ENCODE measurements at places on chromosomes 3 and 15.

- no peak for DNase-seq
Observed at GRCh38 chr3:51966016-51966415, 1.2 kb downstream of the PCBP4 start.

DNA sequence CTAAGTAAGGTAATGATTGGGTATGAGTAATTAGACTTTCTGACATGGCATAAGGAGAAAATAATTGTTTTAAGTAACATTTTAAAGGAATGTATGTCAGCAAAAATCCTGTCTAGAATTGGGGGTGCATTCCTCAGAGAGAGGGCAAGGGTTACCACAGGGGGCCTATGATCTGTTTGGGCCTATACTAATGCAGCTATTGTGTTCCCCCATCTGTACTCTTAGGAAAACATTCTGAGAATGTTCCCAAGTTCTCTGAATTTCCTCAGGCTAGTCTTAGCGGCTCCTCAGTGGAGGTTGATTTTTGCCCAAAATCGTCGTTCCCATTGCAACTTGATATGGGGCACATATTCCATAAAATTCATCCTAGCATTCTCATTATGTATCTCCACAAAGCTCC is 1216.4 kb upstream of the GBE1 start:
- DNase-seq, result no peak

DNA sequence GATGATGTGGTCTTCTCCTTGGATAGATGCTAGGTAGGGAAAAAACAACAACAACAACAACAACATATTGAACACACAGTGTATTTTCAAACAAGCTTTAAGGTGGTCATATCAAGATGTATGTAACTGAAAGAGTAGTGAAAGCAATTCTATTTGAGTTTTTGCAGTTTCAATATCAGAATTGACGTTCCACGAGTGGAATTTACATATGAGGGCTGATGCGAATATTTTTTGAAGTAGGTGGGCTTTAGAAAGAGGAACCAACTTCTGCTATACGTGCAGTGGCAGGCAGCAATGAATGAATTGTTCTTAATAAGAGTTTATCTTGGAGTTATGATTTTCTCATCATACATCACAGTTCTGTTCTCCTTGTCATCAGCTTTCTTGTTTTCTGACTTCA is 151.9 kb upstream of the CNTN3 start:
- DNase-seq, result no peak

- no peak for DNase-seq
Observed at GRCh38 chr15:56795502-56795901, 62.2 kb upstream of the ZNF280D start.

DNA sequence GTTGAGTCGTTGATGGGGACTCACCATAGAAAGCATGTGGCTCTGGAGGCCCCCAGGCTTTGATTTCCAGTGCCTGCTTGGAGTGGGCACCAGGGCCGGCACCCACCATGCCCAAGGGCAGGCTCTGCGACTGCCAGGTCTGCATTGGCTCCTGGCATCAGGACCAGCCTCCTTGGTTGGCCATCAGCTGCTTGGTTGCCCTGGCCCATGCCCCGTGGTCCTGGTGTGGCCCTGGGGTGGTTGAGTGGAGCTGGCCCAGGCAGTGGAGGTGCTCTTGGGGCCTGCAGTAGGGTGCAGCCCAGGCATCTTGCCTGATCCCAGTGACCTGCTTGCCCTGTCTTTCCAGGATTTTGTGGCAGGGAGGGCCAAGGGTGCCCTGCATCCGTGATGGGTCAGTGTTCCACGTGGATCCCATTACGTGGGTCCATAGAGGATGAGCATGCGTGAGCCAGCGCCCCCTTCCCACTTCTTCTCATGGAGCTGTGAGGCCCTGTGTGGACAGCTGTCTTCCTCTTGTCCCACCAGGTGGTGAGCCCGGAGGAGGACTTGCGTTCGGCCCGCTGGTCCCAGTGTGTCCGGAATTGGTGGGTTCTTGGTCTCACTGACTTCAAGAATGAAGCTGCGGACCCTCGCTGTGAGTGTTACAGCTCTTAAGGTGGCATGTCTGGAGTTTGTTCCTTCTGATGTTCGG is 187.0 kb downstream of the UBE3A start:
- DNase-seq, result no peak

GRCh38 chr3:55721716-55722484 is 234.8 kb upstream of the WNT5A start:
- DNase-seq, result no peak

- DNase-seq, result no peak
Observed at GRCh38 chr15:73685981-73686380, 1.8 kb downstream of the CD276 start.

DNA sequence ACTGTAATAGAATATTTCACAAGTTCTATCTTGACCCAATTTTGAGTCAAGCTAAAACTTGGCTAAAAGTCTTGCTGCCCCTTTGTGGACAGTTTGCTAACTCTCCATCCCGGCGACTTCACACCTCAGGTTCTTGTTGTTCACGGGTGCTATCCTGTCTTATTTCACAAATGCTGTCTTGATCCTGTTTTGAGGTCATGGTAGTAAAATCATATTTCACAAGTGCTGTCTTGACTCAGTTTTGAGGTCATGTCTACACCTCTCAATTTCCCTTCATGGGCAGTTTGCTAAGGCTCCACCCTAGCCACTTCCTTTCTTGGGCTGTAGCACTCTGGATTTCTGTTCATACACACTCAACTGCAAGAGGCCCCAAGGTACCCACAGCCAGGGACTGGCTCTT is 45.0 kb upstream of the GK5 start:
- DNase-seq, result no peak

DNA sequence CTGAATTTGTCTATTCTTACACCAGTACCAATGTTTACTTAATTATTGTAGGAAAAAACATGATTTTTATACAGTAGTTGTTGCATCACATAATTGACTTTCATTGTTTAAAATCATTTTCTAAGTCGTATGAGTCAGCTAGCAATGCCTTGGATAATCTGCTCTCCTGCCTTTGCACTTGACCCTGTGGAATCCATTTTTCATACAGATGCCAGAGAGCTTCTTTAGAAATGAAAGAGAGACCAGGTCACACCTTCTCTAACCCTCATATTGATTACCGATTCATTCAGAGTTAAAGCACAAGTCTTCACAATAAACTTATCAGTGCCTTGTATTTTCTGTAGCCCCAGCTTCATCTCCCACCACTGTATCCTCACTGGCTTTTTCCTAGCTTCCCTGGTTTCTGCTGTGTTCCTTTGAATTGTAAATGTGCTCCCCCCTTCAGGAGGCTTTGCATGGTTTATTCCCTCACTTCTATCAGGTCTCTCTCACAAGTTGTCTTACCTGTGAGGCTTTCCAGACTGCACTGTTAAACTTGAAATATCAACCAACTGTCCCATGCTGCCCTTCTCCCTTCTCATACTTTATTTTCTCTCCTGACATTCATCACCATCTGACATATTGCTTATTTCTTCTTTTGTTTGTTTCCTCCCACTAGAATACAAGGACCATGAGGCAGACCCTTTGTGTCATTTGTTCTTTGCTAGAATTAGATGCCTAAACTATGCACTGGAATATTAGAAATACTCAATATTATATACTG is 662.0 kb upstream of the GBE1 start:
- no peak for DNase-seq

- DNase-seq, result no peak
Observed at GRCh38 chr3:141462176-141462859, 24.5 kb upstream of the RASA2 start.

DNA sequence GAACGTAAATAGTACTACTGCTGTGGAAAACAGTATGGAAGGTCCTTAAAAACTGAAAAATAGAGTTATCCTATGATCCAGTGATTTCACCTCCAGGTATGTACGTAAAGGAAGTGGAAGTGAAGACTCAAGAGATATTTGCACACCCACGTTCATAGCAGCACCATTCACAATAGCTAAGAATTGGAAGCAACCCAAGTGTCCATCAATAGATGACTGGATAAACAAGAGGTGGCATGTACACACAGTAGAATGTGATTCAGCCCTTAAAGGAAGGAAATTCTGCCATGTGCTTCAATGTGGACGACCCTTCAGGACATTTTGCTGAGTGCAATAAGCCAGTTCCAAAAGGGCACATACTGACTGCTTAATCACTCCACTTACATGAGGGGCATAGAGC is 188.3 kb downstream of the APBA2 start:
- no peak for DNase-seq

DNA sequence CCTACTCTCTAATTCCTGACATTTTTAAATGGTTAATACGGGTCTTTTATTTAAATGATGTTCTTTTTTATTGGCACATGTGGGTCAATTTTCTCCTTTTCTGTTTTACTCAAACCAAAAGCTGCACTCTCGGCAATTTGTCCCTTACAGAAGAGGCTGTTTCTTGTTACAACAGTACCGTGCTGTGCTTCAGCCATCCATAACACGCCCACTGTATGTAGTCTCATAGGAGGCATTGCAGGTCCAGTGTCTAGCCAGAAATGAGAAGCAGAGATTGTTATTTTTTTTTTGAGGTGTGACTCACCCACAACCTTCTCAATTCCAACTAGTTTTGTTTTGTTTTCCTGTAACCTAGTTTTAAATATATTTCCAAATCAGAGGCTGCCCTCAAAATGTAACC is 164.6 kb downstream of the GMNC start:
- peak; percentile 91 for DNase-seq

DNA sequence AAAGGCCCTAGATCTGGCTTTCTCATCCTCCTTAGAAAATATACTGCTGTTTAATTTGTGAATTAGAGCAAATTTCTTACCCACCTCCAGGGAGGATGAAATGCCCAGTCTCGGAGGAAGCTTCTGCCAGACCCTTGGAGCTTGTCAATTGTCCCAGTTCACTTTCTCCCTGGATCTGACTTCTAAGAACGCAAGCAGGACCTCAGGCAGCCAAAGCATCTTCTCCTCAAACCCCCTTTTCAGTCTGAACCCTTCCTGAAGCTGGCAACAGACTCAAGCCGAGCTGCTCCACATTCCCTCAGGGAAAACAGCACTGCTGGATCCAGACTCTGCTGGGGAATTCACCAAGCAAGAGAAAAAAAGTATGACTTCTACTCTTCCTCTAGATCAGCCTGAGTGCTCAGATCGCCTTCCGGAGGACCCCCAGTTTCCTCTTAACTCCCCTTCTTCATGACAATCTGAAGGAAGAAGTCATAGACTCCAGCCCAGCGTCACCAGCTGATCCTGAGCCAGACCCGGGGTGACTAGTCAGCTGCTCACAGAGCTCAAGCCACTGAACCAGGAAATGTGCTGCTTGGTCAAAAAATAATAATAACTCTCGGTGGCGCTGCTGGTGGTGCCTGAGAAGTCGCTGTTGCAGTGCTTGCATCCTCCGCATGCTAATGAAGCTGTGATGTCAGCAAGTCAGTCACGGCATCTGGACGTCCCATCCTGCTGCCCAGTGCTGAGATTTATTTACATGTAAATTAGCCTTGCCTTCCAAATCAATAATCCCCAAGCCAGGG is at the start of gene PRICKLE2:
PRICKLE2 (minus strand) TSS at position 641 of the 785 bp plus-strand sequence. CDS start 26,539 bp downstream, outside the sequence.
- DNase-seq, result no peak

DNA sequence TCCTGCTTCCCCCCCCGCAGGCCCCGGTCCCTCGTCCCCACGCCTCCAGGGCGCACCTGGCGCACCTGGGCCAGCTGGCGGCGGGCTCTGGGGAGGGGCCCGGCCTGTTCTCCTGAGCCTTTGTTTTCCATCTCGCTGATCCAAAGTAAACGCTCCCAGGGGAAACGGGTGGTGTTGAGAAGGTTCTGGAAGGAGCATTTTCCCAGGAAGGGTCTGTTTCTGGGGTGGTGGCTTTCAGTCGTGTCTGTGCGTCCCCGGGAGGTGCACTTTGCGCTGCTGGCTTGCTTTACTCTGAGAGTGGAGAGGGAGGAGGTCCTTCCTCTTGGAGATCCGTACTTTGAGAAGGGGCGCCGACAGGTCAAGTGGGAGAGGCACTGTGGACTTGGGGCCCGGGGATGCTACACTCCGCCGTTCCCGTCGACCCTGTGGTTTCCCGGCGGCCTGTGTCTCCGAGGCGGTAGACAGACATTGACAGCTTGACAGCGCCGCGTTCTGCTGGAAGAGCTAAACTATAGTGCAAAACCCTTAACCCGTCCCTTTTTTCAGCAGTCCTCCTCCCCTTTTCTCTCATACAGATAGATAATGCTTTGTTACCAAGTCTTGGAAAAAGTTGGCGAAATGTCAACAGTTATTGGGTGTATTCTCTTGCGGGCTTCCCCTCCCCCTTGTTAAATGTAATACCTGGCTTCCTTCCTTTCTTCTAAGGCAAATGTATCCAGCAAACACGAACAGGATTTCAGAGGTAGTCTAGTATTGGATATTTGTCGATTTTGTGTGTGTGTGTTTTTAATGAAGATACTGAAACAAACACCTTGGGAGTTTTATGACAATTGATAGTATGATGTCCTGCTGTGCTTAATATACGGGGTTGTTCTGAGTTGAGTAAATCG is 6.5 kb downstream of the TPM1 start:
- no peak for DNase-seq

DNA sequence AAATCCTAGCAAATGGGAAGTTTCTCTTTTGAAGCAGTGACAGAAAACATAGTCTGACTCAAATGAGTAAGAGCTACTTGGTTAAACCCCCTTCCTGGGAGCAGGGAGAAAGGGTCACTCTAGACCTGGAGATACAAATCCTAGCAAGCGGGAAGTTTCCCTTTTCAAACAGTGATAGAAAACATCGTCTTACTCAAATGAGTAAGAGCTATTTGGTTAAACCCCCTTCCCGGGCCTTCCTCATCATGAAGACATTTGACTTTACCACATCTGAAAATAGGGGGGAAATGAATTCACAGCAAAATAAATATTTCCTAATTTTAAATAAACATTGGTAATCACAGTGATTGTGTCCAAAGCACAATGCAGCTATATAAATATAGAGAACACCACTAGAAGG is 79.2 kb downstream of the FOXB1 start:
- no peak for DNase-seq

DNA sequence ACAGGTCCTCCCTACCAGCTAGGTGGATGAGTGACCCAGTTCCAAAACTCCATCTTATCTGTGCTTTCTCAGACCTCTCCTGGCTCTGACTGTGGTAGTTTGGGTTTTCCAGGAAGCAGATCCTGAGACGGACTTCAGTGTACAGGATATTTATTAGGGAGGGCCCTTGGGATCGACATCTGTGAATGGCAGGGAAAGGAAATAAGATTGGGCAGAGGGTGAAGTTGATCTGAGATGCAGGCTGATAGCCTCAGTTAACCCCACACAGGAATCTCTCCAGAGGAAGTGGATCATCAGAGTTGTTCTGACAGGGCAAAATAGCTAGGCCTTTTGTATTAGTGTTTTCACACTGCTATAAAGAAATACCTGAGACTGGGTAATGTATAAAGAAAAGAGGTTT is 16.7 kb upstream of the MAPK6 start:
- DNase-seq, result no peak

DNA sequence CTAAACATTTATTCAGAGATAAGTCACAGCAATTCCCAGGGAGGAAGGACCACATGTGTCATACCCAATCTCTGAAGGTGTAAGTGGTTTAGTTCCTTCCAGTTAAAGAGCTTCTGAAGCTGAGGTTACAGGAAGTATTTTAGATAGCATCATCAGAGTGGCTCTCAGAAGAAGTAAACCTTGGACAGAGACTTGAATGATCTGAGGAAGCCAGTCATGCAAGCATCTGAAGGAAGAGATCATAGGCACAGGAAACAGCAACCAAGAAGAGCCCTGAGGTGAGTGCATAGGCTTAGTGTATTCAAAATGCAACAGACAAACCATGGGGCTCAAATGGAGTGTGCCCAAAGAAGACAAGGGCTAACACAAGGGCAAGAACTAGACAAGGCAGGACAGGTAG is 210.3 kb downstream of the ULK4 start:
- DNase-seq, result no peak

Measured in SK-N-MC (cell line).